Suppressor macrophage (primary cell): ENCODE measurements at places on chromosomes 7 and 10.

DNA sequence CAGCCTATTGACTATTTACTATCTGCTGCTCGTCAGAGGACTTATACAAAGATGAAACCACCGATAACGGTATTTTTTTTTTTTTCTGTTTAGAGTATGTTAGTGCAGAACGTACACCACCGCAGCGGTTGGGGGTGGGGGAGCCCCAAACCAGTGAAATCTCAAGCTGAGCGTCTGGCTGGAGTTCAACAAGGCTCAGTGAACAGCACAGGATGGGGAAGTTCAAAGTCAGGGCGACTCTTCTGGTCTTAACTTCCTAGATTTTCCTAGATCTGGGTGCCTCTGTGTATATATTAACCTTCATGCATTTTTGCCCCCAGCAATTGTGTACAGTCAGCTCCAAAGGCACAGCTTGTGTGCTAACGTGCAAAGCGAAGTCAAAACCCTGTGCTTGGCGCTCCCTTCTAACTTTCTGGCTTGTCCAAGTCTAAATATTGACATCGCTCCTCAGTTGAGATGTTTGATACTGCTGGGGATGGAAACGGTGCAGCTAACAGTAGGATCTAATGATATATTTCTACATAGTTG lies 1.1 kb downstream of the RHOBTB1 start:
- DNase-seq, result peak; percentile 57

DNA sequence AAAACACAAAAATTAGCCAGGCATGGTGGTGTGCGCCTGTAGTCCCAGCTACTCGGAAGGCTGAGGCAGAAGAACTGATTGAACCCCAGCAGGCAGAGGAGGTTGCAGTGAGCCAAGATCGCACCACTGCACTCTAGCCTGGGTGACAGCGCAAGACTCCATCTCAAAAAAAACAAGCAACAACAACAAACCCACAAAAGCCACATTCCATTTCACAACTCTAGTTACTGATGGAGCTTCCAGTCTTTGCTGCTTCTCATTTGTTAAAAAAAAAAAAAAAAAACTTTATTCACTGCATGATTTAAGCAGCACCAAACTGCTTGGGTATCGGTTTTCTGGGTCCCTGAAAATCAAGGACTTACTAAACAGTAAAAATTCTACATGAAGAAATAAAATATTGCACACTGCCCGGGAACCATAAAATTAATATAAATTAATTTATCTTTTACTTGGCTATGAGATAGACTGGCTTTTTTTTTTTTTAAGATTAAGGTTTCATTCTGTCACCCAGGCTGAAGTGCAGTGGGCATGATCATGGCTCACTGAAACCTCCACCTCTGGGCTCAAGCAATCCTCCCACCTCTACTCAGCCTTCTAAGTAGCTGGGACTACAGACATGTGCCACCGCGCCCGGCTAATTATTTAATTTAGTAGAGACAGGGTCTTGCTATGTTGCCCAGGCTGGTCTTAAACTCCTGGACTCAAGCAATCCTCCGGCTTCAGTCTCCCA lies 42.0 kb downstream of the SRPK2 start:
- DNase-seq, result peak; percentile 37

- DNase-seq, result no peak
Observed at GRCh38 chr10:106557053-106557452, 607.5 kb downstream of the SORCS1 start.

GRCh38 chr7:138926241-138926612 lies 55.0 kb downstream of the KIAA1549 start:
- no peak for DNase-seq

- no peak for DNase-seq
Observed at GRCh38 chr7:147670759-147671158, 919.8 kb upstream of the C7orf33 start.

DNA sequence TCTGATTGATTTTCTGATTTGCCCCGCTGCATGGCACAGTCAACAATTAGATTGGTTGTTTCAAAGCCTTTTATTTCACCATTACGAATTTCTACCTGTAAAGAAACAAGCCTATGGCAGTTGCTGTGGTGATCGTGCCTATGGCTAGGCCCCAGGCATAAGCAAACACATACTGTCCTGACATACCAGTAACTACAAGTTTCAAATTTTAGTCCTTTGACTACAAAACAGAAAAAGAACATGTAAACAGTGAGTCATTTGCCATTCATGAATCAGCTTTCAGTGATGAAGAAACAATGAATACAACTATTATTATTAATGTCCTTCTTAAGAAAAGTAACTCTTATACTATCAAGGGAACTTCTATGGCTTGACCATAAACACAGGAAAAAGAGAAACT lies 168.0 kb upstream of the LRRN3 start:
- DNase-seq, result no peak

DNA sequence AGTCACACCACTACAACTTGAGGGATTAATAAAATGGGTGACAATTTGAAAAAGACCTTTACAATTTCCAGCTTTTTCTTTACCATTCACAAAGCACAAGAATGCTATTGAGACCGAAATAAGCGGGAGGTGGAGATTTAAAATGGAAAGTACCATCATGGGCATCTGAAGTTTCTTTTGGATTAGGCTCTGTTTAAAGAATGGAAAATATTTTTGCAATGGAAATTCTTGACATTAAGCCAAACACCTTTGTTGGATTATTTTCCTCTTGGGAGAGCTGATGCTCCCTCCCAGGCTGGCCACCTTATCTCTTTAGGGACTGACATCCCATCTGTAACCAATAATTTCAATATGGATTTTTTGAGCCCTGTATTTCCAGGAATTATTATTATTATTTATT lies 62.5 kb downstream of the BPGM start:
- no peak for DNase-seq

GRCh38 chr10:132690821-132691610 lies 94.9 kb downstream of the NKX6-2 start:
- DNase-seq, result no peak

DNA sequence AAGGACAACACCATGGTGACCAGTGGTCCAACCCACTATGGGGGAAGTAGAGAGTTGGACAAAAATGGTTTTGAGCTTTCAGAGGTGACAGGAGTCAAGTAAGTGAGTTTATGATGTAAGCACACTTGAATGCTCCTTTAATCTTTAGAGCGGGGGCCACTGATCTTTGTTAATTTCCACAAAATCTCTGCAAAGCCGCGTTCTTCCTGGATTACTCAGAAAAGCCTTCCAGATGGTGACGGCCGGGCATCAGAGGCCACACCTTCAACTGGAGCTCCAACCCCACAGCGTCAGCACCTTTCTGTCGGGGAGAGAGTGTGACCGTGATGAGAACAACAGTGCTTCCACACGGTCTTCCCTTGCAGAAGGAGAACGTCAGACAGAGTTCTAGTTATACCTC lies 35.2 kb upstream of the KLF6 start:
- no peak for DNase-seq

- DNase-seq, result no peak
Observed at GRCh38 chr10:66575251-66575855, 350.5 kb upstream of the LRRTM3 start.

- peak; percentile 55 for DNase-seq
Observed at GRCh38 chr10:75358835-75359421, 42.6 kb downstream of the ZNF503 start.

DNA sequence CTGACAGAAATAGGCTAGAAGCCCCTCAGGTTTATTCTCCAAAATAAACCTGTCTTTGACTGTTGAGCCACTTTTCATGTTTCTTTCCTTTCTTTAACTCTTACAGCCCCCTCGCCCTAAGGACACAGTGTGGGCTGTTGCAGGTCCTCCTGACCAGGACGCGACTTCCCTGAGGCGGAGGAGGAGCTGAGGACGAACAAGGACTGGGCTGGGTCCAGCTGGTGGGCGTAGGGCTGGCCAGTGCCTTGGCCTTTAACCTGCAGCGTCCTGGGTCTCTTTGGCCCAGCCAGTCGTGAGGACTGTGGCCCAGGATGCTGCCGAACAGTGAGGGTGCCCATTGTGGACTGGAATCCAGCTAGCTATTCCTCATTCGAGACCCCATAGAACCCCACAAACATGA lies 13.4 kb upstream of the BMS1 start:
- no peak for DNase-seq

GRCh38 chr10:128527711-128528110 lies 401.5 kb upstream of the MKI67 start:
- DNase-seq, result no peak

DNA sequence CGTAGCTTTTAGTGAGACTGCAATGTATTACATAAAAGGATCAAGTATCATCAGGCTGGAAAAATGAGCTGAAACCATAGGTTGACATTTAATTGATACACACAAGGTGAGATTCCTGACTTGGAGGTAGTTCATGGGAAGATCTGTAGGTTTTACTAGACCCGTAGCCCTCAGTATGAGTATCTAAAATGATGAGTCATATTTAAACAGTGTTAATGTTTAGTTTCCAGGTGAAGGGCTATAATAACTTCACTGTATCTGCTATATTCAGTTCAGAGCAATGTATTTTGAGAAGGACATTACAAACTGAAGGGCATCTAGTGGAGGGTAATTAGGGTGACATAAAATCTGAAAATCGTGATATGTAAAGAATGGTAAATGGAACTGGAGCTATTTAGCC lies 35.0 kb downstream of the ENTPD1 start:
- DNase-seq, result no peak

- DNase-seq, result peak; percentile 60
Observed at GRCh38 chr10:61733358-61733940, 70.7 kb downstream of the CABCOCO1 start.

- DNase-seq, result no peak
Observed at GRCh38 chr7:2353113-2353935, 1.3 kb upstream of the EIF3B start.

GRCh38 chr7:17318146-17318545 lies 19.7 kb downstream of the AHR start:
- no peak for DNase-seq
